Fibroblast of skin of left biceps (primary cell): ENCODE measurements at places on chromosomes 12 and 14.
A peak's percentile ranks its signal among the peaks of the same experiment; 100 is the strongest.

- no peak for DNase-seq
Measured at GRCh38 chr14:51884086-51884927, 23.9 kb downstream of the GNG2 start.

DNA sequence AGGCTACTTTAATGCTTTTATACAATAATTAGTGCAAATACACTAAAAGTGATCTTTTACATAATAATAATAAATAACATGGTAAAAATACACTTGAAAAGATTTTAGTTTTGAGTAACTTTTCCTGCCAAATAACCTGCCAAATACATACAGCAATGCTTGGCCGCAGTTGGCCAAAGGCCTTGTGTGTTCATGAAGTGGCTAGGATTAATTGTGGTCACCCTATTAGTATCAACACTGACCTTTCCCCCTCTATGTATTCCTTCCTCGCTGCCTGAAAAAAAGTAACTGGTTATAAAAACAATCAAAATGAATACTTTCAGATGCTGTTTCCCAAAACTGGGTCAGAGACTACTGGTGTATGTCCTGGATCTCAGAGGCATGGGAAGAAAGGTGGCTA is 34.3 kb downstream of the KICS2 start:
- no peak for DNase-seq

- DNase-seq = no peak
Measured at GRCh38 chr12:774051-774614, 21.8 kb downstream of the WNK1 start.

DNA sequence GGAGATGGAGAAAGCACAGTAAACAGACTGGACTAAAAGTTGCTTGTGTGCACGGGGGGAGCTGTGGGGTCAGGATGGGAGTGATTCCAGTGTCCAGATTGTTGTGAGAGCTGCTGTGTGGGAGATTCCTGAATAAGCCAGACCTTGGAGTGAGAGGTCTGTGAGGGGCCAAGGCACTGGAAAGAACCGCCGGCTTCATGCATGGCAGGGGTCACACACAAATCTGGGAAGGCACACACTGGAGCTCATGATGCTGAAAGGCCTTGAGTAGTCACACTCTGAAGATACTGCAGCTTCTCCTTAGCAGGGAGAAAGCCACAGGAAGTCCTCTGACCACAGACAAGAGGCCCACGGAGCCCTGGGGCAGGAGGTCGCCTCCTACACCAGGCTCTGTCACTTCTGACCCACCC is 23.1 kb downstream of the ADCY6 start:
- no peak for DNase-seq

GRCh38 chr12:981961-982360 is 9.1 kb upstream of the ERC1 start:
- no peak for DNase-seq

GRCh38 chr14:49286257-49286983 is 299.8 kb downstream of the RPS29 start:
- DNase-seq = no peak

DNA sequence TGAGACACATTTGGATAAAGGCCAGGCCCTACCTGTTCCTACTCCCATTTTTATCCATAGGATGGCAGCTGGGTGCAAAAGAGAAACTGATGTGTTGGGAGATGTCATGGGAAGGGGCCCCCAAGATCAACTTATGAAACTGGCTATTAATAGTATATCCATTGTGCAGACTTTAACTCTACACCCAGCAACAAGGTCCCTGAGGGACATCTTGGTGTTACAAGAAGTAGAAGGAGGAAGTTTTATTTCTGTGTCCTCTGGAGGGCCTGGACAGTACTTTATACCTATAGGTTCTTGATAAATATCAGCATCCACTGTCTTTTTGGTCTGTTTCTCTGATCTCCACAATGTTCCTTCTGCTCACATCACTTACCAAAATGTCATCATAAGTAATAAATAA is 84.6 kb downstream of the BTG1 start:
- DNase-seq = no peak

- no peak for DNase-seq
Measured at GRCh38 chr14:68701001-68701741, 91.7 kb downstream of the ZFP36L1 start.

DNA sequence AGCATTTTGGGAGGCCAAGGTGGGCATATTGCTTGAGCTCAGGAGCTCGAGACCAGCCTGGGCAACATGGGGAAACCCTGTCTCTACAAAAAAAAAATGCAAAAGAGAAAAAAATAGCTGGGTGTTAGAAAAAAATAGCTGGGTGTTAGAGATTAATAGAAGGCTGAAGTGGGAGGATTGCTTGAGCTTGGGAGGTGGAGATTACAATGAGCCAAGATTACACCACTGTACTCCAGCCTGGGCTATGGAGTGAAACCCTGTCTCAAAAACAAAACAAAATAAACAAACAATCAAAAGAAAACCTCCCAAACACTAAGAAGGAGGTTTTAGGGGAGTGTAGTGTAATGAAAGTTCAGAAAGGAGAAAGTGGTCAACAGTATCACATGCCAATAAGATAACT is 202.1 kb downstream of the FLRT2 start:
- no peak for DNase-seq

DNA sequence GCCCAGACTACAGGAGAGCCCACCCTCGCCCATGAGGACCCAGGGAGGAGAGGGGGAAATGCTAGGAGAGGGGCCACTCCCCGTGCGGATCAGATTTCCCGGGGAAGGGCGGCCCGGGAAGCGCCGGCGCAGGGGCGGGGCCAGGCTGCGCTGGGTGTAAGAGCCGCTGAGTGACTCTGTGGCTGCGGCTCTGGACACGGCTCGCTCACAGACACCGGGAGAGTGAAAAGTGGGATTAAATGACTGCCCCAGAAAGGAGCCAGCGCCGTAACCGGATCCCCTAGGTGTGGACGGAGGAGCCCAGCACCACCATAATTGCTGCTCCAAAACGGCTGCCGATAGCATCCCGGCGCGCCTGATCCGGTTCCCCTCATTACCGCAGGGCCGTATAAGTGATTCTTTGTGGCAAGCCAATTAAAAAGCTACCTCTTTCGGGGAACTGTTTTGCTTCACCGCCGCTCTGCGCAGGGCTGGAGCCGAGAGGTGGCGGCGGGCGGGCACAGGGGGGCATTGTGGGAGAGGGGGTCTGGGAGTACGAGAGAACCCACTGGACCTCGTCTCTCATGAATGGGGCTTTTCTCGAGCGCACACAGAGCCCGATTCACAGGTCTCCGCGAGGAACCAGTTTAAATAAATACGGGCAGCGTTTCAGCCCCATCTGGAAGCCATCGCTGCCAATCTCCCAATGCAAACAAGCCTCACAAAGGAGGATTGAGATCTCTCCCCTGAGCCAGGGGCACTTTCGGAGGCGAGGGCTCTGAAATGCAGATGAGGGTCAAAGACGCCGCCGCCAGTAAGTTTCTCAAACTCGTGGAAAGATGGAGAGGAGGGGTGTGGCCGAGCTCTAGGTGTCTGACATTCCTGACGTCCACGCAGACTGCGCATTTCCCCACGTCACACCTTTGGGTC is 2.5 kb downstream of the COL2A1 start:
- DNase-seq = no peak

- peak; percentile 95 for DNase-seq
Measured at GRCh38 chr12:70070494-70071007, 172.7 kb upstream of the CNOT2 start.

- DNase-seq = no peak
Measured at GRCh38 chr14:23432946-23433345, 2.5 kb downstream of the MYH7 start.

DNA sequence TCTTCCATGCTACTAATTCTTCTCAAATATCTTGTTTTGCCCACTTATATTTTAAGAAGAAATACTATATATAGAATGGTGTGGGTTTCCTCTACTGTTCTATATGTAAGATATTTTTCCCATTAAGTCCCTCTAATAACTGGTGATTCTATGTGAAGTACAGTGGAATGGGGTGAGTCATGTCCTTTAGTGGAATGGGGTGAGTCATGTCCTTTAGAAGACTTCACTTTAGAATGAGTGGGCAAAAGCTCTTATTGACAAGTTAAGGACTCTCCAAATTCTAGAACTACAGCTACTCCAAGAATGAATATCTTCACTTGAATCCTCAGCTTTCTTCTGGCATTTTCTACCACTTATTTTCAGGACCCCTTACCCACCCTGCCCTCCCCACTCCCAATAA is 349.9 kb downstream of the ETNK1 start:
- peak; percentile 58 for DNase-seq

DNA sequence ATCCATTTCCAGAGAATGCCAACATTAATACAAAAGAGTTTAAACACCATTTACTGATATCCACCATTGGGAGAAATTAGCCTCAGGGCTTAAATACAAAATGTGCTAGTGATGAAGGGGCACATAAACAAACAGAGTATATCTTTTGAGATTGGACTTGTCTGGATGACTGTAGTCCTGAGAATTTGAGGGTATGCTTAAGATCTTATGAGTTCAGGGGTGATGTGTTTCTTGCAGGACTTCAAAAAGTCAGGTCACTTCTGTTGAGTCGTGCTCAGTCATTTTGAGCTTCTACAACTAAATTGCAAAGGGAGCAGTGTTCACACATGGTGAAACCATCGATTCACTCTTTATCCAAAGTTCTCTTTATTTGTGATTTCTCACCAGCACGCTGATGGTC is 425.7 kb downstream of the ATP23 start:
- no peak for DNase-seq

DNA sequence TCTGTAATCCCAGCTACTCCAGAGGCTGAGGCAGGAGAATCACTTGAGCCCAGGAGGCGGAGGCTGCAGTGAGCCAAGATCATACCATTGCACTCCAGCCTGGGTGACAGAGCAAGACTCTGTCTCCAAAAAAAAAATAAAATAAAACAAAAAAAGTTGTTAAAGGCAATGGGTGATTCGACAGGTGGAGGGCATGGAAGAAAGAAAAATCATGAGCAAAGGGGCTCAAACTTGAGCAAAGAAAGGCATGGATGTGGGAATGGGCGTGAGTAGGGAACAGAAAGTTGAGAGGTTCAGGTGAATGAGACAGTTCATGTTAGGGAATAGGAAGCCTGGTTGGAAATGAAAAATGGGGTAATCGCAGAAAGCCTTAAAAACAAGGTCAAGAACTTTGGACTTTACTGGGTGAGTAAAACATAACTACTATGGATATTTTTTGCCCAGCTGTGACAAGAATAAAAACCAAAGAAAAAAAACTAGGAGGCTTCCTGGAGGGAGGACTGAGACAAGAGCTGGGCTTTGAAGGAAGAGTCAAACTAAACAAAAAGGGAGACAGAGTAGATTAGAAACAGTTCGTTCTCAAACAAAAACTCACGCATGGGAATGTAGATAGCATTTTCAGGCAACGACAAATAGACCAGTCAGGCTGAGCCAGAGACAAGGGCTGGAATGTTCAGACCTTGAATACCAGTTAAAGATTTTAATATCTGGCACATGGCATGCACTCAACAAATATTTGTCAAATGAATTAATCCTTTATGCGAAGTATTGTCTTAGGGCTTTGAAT is 18.8 kb downstream of the PYM1 start:
- no peak for DNase-seq

DNA sequence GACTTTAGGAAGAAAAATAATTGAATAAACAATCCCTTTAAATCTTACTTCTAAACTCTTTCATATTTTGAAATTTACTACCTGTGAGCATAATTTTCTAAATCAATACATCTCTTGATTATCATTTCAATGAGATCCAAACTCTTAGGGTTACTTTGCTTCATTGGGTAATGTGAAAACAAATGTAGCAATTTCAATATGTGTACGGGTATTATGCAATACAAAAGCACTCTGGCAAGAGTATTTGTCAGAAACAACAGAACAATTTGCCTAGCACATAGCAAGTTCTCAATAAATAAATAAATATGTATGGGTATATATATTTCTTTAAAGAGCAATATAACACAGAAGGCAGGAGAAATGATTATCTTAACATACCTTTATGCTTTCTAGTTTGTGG is 77.1 kb downstream of the PLEKHG7 start:
- DNase-seq = no peak

GRCh38 chr14:50791201-50791600 is 39.8 kb downstream of the NIN start:
- DNase-seq = no peak

DNA sequence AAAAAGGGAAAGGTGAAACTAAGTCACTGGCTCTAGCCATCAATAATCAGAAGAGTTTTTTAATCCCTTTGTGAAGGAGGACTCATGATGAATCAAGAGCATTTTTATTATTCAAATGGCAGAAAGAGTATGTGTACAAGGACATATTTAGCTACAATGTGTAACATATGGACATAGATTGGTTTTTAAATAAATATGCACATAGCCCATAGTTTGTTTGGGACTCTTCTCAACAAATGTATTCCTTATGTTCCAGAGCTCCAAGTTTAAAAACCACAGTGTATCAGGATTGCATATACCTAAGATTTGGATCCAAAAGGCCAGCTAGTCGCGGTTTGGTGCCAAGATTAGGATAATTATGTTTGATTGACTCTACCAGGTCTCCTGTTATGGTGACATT is 104.2 kb downstream of the C12orf50 start:
- no peak for DNase-seq

DNA sequence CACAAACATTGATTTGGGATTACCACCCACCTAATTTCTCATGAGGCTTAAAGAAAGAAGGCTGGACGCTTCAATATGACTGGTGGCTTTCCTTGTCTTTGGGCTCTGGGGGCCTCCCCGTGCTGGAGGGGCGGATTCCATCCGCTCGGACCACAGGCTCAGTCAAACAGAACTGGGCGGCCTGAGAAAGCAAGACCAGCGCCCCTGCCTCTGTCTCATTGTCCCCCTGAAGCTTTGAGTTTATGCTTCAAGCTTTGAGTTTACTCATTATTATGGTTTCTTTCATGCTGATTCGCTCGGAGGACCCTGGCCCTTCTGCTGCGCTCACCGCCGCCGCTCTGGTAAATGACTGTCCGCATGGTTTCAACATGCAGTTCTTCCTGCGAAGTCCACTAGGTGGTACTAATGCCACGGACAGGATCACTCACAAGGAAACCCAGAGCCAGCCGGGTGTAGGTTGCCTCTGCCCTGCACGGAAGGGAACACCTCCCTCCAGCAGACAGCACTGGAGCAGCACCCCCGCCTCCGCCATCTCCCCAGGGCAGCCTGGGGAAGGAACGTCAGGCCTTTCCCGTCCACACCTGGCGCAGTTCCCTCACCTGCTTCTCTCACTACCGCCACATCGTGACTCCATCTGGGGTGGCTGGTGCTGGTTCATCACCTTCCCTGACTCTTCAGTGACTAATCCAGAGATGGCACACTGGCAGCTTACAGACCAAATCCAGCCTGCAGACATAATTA is 13.2 kb upstream of the TIGAR start:
- DNase-seq = peak; percentile 20

DNA sequence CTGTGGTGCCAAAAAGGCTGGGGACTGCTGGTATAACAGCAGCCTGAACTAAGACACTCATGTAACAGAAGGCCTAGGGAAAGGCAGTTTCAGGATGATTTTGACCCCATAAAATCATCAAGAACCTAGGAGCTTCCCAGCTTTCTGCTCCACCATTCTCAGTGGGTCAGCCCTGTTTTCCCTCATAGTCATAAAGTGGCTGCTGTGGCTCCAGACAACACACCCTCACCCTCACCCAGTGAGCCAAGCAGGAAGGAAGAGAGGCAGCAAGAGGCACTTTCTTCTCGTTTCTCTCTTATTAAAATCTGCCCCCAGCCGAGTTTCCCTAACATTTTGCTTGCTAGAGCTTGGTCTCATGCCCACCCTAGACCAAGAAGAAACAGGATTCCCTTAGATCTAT is 131.8 kb downstream of the SCARB1 start:
- no peak for DNase-seq

GRCh38 chr12:68789144-68789878 is 18.7 kb upstream of the MDM2 start:
- DNase-seq = no peak
